ENCODE measurements at places on chromosomes 12 and 14. TPM values are rescaled to one million over a fixed set of nuclear protein-coding genes. Genes with fewer than 3 reads are reported as not detected.

PKP2 gene
- 6.8 TPM for polyA plus RNA-seq

GDF3 gene
- polyA plus RNA-seq, result not detected

PTCSC3 gene
- polyA plus RNA-seq, result not detected

OR6C74 gene
- polyA plus RNA-seq, result not detected

DNA sequence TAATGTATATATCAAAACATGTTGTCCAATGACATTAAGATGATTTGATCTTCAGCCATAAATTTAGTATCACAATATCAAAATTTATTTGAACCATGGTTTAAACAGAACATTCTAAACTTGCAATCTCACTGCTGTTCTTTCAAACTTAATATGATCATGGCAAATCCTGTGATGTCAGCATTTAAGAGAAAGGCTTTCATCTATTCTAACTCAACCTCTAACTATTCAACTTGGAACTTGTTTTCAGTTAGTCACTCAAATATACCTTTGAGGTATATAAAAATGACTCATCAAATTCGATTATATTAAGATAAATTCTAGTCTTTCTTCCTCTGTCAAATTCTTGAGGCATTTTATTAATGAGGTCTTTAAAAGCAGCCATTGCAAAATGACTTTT is 747.0 kb upstream of the FLRT2 start:
- DNase-seq, result no peak

GRCh38 chr14:65478596-65478995 is 66.1 kb downstream of the FUT8 start:
- no peak for DNase-seq

DNA sequence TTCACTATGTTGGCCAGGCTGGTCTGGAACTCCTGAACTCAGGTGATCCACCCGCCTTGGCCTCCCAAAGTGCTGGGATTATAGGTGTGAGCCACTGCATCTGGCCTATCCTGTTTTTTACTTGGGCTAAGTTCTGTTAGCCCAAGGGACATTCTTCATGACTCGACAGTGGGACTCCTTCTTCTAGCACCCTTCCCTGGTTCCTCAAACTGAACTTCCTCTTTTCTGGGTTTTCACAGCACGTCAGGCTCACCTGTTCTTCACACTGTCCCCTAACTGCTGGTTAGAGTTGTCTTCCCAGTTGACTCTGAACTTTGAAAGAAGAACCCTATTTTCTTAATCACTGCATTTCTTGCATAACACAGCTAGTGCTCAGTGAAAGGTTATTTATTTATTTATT is 22.5 kb downstream of the CABP1 start:
- DNase-seq, result no peak

Measured in muscle of arm (tissue), 14 donors.